MG63 (cell line): ENCODE measurements at places on chromosomes 16 and 17. TPM values are rescaled to one million over a fixed set of nuclear protein-coding genes. Genes with fewer than 3 reads are reported as not detected.

- DNase-seq = no peak
Measured at GRCh38 chr17:7034955-7035590, 742 bp upstream of the SLC16A13 start.

GRCh38 chr17:38750312-38751121 is 2.0 kb upstream of the PSMB3 start:
- DNase-seq = no peak

- DNase-seq = no peak
Measured at GRCh38 chr17:36066365-36066985, 2.4 kb downstream of the CCL18 start.

The PYY gene
- not detected in 2 replicates for total RNA-seq

- DNase-seq = no peak
Measured at GRCh38 chr17:41695134-41695661, 6.5 kb downstream of the EIF1 start.

DNA sequence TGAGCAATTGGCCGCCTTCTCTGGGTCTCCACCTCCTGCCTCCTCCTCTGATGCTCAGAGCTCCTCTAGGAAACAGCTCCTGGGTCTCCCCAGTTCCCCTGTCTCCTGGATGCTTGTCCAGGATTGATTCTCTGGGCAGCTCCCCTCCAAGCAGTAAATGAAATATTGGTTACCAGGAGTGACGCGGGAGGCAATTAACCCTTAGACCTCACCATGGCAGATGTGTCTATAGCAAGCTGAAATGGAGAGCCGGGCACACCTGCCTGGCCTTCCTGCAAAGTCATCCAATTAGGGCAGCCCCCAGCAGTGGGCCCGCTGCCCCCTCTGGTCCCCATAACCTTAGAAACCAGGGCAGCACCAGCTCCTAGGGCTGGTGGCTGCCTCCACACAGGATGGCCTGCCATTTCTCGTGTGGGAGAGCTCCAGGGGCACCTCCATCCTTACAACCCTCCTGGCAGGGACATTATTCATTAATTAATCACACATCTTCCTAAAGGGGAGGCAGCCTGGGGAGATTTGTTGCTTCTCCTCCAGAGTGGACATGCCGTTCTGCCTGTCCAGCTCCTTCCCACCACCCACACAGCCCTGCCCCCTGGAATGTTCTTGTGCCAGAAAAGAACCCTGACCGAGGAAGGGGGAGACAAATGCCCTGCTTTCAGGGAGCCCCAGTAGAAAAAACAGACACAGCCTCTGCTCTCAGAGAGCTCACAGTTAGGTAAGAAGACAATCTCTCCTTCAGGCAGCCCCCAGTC is 8.3 kb upstream of the KIF18B start:
- DNase-seq = no peak

The CLDN9 gene
- not detected in 2 replicates for total RNA-seq

DNA sequence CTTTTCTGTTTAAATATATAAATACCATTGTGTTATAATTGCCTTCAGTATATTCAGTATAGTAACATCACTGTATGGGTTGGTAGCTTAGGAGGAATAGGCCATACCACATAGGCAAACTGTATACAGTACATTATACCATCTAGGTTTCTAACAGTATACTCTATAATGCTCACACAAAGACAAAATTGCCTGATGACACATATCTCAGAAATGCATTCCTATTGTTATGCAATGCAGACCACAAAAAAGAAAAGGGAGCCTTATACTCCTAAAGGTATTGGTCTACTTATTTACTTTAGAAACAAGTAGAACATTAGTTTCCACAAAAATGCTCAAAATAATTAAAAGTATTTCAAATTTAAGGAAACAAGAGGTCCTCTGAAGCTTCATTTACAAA is 47.9 kb downstream of the SETD6 start:
- DNase-seq = no peak

The KRT222 gene
- total RNA-seq = 0.53 TPM in 1 of 2 replicates, not detected in the other

DNA sequence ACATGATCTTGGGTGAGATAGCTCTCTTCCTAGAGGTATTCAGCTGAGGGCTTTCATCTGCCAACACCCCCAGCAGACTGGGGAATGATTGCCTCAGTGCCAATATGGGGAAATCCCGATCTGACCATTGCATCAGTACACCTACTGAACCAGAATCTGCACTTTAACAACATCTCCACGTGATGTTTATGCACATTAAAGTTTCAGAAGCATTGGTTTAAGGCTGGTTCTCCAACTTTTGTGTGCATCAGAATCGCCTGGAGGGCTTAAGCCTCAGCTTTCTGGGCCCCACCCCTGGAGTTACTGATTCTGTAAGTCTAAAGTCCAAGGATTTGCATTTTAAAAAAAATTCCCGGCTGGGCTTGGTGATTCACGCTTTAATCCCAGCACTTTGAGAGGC is 123.6 kb upstream of the MED13 start:
- DNase-seq = peak; percentile 20

- DNase-seq = no peak
Measured at GRCh38 chr17:55292094-55292493, 27.3 kb downstream of the HLF start.
